DMS79 (cell line): ENCODE measurements at places on chromosomes 2 and 18.

DNA sequence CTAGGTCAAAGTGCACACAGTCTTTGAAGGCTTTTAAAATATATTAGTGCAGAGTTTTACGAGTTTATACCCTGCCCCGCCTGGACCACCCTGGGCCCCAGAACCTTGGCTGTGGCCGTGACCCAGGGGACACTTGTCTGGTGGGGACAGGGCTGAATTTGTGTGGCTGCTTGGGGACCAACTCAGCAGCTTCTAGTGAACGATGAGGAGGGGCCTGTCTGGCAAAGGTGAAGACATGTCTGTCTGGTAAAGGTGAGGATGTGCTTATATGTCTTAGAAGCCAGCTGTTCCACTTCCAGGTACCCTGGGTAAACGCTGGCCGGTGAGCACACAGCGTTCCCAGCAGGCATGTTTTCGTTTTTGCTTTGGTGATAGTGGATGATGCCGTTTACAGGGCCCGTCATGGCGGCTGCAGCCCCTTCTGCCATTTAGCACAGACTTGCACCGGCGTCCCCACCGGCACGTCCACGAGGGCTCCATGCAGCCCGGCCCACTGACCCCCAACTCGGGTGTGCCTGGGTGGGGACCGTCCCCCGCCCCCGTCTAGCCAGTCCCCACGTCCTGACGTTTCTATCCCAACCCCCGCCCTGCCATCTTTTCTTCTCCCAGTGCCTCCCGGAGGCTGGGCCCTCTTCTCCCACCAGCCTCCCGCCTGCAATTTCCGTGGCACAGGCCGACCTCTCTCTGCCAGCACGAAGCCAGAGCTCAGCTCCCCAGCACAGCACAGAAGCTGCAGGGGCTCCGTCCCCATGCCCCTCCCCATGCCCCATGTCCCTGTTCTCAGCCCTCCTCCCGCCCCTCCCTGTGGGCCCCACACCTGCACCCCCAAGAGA is 67.8 kb downstream of the SLC66A2 start:
- no peak for DNase-seq

- DNase-seq, result no peak
These were observed 45.5 kb downstream of the CNGA3 start for GRCh38 chr2:98391581-98392270.

DNA sequence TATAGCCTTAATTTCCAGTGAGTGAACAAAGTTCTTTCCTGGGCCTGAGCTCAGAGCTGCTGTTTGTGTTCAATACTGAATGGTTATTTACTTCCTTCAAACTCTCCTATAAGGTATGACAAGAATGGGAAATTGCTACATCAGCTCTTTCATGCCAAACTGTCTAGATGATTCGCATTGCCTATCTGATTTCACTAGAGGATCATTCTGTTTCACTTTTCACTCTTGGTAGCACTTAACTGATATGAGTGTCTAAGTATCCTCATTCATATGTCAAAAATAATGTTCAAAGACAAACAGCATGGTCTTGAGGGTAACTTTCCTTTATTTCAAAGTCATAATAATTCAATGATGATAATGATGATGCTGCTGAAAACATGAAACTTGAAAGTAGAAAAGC is 32.9 kb upstream of the SCG2 start:
- DNase-seq, result no peak

- DNase-seq, result no peak
These were observed 99.5 kb downstream of the TNS1 start for GRCh38 chr2:217903142-217903858.

GRCh38 chr2:1675633-1676032 is 68.7 kb downstream of the PXDN start:
- no peak for DNase-seq

DNA sequence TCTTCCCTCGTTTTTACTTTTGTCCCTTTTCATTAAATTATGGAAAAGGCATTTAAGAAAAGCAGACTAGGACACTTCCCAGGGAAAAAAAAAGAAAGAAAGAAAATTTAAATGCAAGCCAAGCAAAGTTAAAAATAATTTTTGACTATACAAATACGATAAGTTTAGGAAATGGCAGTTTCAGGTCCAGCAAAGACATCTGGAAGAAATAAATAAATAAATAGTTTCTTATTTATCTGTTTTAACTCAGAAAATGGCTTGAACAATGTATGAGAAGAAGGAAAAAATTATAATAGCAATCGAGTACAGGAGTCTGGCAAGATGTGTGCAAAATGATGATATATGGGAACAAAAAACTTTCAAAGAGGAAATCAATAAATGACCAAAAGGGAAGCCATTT is 114.6 kb upstream of the NCKAP5 start:
- no peak for DNase-seq

GRCh38 chr2:47008381-47009252 is 93.0 kb upstream of the MCFD2 start:
- peak; percentile 96 for DNase-seq

- no peak for DNase-seq
These were observed 26.9 kb upstream of the COL6A3 start for GRCh38 chr2:237440819-237441281.

GRCh38 chr18:76491776-76492668 is 3.0 kb downstream of the ZNF516 start:
- no peak for DNase-seq

- DNase-seq, result no peak
These were observed 15.7 kb downstream of the STK39 start for GRCh38 chr2:168231609-168232241.

GRCh38 chr2:224449212-224450147 is 47.6 kb upstream of the FAM124B start:
- DNase-seq, result no peak

- no peak for DNase-seq
These were observed 8.9 kb downstream of the MAPRE2 start for GRCh38 chr18:35050028-35050546.

- DNase-seq, result no peak
These were observed 80.8 kb downstream of the LCLAT1 start for GRCh38 chr2:30527859-30528258.

DNA sequence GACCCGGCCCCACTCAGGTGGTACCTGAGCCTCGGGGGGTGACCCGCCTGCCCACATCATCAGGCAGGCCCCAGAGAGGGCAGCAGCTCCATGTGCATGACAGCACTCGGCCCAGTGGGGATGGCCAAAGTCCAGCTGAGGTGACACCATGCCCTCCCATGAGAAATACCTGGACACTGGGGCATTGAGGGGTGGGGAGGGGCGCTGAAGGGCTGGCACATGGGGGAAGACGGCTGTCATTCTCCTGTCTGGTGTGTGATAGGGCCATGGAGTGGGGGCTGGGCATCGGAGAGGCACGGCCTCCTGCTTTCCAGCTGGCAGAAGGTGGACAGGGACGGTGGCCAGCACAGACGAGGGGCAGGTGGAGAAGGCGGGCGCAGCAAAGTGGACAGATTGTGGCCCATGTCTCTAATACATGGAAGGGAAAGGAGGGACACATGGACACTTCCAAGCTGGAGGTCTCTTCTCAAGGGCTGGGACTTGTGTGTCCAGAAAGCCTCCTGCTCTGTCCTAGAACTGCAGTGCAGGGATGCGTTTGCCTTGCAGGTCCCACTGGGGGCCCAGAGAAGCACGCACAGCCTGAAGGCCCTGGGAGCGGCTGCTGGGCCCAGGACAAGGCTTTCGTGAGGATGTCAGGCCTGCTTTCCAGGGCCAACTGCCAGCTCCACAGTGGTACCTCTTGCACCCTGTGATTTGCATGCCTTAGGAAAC is 302.2 kb downstream of the NDUFA10 start:
- DNase-seq, result no peak

- DNase-seq, result no peak
These were observed 48.1 kb upstream of the CTIF start for GRCh38 chr18:48490641-48491293.

DNA sequence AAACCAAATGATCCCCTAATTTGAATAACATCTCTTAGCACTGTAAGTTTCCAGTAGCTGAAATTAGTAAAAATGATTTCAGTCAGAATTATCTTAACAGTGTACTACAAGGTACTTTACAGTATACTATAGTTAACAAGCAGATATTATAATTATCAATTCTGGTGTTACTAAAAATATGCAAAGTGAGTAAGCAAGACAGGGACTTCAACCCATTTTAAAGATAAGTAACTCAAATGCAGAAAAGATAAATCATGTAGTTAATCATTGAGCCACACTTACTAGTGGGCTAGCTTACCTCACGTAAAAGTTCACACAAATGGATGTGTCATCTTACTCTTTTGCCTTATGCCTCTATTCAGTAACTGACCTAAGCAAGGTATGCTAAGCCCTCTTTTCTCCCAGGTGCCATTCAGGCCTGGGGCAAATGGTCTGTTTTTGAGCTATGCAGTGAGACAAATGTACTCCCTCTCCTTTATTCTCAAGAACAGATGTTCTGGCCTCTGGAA is 101.0 kb downstream of the NBAS start:
- DNase-seq, result no peak

GRCh38 chr2:23503682-23504081 is 118.7 kb downstream of the KLHL29 start:
- DNase-seq, result no peak

GRCh38 chr2:165952741-165953211 is 800 bp downstream of the TTC21B start:
- DNase-seq, result no peak

- no peak for DNase-seq
These were observed 731.4 kb upstream of the CHAC2 start for GRCh38 chr2:53036196-53036595.

DNA sequence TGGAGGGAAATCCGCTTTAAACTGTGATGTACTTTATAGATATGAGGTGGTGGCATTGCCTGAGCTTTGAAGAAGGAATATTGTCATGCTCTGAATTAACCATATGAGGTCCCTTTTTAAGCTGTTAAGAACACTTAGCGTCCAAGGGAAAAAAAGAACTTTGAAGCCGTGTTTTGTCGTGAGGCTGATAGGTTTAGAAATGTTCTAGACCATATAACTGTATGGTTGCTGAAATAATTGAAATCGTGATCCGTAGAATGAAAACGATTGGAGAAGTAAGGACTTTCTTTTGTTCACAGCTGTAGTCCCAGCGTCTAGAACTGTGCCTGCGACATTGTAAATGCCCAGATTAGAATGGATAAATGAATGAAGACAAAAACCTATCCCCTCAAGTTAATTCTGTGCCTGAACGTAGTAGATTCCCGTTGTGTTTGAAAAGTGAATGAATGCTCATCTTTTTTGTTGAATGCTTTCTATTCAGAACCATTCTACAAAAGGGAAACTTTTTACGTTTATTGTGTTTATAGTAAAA is 1.5 kb downstream of the SMCHD1 start:
- DNase-seq, result peak; percentile 50

- no peak for DNase-seq
These were observed 86.9 kb downstream of the SH3RF3 start for GRCh38 chr2:109215866-109216265.

DNA sequence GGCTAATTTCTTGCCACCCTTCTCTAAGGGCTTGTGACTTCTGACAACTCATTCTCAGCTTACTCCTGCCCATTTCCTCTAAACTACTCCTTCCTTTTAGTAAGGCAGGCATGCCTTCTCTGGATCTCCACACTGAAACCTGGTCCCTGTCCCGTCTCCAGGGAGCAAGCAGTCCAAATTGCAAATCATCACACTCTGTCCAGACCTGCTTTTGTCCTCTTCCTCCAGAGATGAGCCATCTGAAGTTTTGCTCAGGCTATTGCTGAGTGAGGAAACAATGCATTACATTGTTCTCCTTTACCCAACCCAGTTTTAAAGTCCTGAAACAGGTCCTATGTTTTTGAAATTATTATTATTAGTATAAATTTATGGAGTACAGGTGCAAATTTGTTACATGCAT is 57.3 kb downstream of the ARHGAP25 start:
- no peak for DNase-seq

GRCh38 chr2:60351802-60352201 is 201.7 kb downstream of the BCL11A start:
- no peak for DNase-seq

DNA sequence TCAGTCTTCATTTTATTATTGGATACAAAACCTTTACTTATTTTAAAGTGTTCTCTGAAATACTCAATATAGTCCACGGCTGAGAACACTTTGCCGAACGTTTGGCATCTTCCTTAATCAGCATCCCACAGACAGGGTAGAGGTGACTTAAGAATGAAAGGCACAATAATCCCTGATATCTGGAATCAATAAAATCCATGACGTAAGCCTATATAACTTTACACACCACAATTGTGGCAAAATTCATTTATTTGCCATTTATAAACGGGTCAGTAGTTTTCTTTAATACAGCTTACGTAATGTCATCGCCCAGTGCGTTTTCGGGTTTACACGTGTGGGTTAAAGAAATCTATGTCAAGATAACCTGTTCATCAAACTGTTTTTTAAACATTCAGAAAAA is 1.3 kb downstream of the MGAT4A start:
- no peak for DNase-seq

DNA sequence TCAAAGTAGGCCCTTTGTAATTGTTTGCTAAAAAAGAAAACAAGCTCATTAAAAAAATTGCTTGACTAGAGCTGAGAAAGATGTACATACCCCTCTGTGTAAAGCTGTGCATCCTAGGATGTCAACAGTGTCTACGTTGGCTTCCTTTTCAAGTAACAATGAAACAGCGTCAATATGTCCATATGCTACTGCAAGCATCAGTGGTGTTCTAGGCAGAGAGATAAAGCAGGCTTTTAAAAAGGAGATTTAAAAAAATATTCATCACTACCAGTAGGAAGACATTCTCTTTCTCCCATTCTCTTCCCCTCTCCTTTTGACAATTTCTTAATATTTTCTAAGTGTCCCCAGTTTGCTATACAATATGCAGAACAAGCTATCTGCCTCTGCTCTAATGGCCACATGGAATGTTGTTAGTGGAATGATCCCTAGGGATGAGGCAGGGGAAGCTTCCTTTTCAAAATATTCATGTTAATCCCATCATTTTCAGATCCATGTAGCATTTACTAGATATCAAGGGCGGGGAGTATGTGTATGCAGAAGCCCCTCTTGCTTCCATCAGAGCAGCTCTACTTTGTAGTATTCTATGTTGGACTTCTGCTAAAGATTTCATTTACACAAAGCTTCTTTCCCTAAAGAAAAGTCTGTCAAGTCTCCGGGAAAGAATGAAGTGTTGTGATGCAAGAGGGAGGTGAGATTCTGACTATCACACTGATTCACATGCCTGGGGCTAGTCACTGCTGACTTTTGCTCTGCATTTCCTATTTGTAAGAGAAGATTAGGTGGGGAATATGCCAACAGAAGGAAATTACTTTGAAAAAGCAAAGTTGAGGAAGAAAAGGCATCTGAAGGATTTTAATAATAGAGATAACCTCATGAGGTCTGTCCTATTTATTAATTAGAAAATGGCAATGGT is 81.5 kb upstream of the PGAP1 start:
- no peak for DNase-seq

GRCh38 chr18:5413447-5413846 is 117.9 kb upstream of the ZBTB14 start:
- no peak for DNase-seq

GRCh38 chr2:217979151-217979811 is 23.5 kb downstream of the TNS1 start:
- DNase-seq, result no peak

GRCh38 chr18:26440644-26441043 is 107.7 kb downstream of the KCTD1 start:
- no peak for DNase-seq
